Omental fat pad (tissue), 4 donors: ENCODE measurements at places on chromosomes 2 and 18.

DNA sequence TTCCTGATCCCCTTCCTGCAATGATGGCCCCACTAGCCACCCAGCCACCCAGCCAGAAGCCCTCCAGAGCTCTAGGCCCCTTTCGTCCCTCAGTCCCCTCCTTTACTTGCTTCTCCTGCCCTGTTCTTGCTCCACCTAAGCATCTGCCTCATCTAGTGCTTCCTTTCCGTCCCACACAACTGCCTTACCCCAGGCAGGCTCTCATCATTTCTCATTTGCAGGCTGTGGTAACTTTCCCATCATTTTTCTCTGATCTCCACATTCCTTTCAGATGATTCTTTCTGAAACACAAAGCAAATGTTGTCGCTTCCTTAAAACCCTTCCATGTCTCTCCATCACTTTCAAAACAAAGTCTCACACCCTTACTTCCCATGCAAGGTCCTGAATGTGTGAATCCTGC is 459.8 kb downstream of the METTL4 start:
- DNase-seq = no peak

DNA sequence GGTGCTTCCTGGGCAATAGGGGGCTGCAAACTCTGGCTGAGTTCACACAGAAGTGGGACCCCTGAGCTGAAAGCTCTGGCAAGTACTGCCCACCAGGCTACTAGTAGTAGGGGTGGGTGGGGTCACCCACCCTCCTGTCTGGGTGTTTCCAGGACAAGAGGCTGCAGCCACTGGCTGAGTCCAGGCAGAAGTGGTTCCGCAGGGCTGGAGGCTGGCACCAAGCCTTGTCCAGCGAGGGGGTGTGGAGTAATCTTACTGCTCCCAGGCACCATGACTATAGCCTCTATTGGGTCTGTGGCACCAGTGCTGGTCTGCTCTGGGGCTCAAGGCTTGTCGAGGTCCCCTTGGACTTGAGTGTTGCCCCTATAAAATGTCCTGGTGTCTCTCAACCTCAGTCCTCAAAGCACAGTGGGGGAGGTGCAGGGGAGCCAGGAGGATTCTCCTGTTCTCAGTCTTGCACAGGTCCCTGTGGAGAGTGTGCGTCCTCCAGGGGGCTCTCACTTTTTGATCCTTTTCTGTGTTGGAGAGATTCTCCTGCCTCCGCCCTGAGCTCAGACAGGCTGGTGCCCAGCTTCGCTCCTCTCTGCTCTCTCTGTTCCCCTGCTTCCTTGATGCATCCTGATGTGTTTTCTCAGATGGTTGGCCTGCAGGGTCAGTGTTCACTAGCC is 48.1 kb downstream of the NUP35 start:
- DNase-seq = no peak

DNA sequence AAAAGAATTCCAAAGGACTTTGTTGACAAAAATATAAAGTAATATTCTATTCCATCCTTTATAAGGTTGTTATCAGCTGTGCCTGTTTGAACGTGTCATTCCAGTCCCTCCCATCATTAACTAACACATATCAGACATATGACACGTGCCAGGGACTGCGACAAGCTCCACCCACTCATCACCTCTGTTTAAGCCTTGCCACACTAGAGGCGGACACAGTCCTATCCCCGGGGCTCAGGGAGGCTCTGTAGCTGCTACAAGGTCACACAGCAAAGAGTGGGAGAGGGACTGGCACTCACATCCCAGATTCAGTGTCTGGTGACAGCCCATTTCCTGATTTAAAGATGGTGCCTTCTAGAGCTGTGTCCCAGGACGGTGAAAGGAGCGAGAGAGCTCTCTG is 30.0 kb downstream of the TBC1D8 start:
- no peak for DNase-seq

DNA sequence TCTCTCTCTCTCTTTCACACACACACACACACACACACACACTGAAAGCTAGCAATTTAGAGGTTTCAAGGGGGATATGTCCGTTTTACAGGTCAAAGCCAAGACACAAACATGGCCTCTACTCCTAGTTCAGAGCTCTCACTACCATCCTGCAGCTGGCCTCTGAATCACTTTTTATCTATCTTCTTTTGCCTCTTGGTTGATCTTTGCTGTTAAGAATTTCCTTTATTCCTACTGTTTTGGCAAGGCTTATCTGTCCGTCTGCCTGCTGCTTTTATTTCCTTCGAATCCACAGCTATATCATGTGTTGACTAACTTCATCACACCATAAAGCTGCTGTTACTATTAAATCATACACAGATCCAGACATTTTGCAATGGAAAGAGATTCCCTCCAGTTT is 543.0 kb downstream of the PLCL1 start:
- no peak for DNase-seq

DNA sequence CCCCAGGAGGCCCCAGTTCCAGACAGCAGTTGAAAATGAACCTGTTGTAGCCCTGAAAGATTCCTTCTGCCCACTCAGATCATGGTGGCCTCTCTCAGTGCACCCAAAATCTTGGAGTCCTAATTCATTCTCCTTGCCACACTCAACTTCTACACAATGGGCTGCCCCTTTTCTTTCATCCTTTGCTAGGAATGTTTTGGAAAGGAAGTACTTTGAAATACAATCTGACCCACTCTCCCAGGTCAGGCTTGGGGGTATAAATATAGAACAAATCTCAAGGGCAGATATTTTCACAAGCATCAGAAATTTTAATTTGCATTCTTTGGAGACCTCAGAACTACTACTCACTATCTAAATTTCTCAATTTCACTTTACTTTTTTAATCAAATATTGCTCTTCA is 103.2 kb upstream of the SH3BP4 start:
- no peak for DNase-seq

- no peak for DNase-seq
Measured at GRCh38 chr2:199680482-199680881, 170.5 kb downstream of the FTCDNL1 start.

GRCh38 chr18:54975598-54975997 is 16.3 kb upstream of the CCDC68 start:
- DNase-seq = no peak

DNA sequence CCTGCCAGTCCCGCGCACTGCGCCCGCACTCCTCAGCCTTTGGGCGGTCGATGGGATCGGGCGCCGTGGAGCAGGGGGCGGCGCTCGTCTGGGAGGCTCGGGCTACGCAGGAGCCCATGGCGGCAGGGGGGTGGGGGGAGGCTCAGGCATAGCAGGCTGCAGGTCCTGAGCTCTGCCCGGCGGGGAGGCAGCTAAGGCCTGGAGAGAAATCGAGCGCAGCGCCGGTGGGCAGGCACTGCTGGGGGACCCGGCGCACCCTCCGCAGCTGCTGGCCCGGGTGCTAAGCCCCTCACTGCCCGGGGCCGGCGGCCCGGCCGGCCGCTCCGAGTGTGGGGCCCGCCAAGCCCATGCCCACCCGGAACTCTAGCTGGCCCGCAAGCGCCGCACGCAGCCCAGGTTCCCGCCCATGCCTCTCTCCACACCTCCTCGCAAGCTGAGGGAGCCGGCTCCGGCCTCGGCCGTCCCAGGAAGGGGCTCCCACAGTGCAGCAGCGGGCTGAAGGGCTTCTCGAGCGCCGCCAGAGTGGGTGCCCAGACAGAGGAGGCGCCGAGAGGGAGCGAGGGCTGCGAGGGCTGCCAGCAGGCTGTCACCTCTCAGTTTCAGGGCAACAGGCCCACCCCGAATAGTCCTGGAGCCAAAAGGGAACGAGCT is 74.1 kb downstream of the PSMG2 start:
- no peak for DNase-seq

DNA sequence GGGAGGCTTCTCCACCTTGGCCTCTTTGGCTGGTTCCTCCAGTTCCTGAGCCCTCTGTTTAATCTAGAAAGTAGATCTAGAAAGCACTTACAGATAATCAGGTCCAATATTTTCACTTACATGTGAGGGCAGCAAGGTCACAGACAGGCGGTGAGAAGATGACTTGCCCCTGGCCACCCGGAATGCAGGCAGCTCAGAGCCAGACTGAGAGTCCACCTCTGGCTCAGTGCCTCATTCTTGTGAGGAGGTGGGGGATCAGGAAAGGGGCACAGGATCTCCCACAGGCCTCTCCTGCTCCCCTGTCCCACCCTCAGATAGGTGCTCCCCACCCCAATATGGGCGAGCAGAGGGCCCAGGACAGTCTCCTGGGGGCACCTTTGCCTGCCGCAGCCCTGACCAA is 5.8 kb downstream of the WNT6 start:
- DNase-seq = no peak

DNA sequence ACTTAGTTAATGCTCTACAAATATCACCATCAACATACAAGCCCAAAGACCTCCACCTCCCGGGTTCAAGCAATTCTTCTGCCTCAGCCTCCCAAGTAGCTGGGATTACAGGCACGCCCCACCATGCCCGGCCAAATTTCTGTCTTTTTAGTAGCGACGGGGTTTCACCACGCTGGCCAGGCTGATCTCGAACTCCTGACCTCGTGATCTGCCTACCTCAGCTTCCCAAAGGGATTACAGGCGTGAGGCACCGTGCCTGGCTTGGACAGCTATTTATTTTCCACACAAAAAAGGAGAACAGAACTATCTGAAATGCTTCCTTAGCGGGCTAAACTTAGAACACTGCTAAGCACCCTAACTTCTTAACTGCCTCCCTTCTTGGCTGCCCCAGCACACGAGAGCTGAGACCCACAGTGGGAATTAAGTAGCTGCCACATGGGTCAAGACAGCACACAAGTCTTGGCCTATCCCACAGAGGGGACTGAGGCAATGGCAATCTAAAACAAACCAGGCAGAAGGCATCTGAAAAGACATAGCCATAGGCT is 24.8 kb downstream of the CYTIP start:
- DNase-seq = no peak

DNA sequence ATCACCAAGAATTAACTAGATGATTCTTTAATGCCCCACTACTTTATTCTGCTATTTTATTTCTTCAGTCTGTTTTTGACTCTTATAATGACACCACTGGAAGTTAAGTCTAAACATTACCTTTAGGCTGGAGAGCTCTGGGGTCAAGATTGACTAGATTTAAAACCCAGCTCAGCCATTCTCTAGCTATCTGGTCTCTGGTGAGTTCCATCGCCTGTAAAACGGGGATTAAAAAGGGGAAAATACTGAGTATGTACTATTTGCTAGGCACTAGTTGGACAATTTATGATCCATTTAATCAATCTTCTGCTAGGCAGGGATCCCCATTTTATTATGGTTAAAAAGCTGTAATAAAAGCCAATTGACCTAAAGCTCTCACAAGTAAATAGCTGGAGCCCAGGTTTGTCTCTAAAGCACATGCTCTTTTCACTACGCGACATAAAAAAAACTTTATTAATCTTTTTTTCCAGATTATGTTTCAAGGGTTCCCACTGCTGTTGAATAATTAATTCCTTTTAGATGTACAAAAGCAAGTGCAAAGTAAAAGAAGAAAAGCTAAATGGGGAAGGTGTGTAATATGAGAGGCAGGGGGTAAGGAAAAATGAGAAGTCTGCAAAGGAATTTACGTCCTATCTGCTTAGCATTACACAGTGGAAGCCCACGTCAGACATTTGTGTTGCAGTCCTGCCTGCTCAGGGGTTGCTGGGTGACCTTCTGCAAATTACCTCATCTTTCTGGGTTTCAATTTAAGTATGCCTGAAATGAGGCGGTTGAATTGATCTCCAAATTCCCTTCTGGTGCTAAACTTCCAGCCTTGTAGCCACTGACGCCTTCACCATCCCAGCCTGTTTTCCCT is 918 bp upstream of the NABP1 start:
- DNase-seq = no peak

DNA sequence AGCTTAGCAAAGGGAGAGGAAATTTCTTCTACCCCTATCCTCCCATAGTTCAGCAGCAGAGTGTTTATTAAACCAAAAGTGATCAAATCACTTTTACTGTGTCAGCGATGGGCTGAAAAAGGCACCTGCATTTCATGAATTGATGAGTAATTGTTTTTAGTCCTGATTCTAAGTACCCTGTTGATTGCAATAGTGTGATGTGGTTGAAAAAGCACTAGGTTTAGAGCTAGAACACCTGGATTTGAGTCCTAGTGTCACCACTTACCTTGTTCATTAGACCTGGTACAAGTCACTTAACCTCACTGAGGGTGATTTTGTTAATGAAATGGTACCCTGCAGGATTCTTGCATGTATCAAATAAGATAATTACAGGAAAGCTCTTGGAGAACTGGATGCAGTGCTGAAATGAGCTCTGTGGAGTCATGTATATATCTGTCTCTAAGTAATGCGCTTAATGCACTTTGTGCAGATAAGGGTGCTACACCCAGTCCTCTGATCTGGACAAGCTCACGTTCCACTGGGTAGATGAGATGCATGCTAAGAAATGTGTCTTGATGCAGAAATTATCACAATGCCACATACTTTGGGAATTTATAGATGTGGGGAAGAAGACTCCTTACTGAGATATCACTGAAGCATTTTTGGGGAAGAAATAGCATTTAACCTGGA is 289.6 kb downstream of the PARD3B start:
- no peak for DNase-seq

DNA sequence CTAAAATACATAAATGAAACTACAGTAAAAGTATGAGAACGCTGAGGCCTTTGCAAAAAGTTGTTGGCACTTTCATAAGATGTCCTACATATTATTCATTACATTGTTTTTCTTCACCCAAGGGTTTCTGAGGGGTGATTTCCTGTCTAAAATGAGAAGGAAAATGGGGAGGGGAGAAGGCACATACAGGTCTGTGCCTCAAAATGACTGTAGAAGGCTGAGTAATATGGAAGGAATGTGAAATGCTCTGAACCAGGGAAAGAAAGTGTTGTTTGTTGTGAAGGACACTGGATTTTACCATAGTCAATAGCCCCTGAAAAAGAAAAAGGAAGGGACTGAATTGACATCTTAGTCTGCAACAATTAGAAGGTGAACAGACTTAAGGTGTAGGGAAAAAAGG is 99.5 kb upstream of the RNF152 start:
- DNase-seq = no peak

- DNase-seq = no peak
Measured at GRCh38 chr2:195575879-195576401, 81.1 kb upstream of the SLC39A10 start.

DNA sequence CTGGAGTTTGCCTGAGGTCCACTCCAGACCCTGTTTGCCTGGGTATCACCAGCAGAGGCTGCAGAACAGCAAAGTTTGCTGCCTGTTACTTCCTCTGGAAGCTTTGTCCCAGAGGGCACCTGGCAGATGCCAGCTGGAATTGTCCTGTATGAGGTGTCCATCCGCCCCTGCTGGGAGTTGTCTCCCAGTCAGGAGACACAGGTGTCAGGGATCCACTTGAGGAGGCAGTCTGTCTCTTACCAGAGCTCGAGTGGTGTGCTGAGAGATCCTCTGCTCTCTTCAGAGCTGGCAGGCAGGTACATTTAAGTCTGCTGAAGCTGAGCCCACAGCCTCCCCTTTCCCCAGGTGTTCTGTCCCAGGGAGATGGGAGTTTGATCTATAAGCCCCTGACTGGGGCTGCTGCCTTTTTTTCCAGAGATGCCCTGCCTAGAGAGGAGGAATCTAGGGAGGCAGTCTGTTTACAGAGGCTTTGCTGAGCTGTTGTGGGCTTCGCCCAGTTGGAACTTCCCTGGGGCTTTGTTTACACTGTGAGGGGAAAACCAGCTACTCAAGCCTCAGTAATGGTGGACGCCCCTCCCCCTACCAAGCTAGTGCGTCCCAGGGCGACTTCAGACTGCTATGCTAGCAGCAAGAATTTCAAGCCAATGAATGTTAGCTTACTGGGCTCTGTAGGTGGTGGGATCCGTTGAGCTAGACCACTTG is 34.7 kb downstream of the TFPI start:
- DNase-seq = no peak
